ENCODE measurements at places on chromosomes 4 and X.
A peak's percentile ranks its signal among the peaks of the same experiment; 100 is the strongest.

GRCh38 chrX:71636438-71637252, 18.3 kb upstream of the CXCR3 start:
- no peak for DNase-seq

DNA sequence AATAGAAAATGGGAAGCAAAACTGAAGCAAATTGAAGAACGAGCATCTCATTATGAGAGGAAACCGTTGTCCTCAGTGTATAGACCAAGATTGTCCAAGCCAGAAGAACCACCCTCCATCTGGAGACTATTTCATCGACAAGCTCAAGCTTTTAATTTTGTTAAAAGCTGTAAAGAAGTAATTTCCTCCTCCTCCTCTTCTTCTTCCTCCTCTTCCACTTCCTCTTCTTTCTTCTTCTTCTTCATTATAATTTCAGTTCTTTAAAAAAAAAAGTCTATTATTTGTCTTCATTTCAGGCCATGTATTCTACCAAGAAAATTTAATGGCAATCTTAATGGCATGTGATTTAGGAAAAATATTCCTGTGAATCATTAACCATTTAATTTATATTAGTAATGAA, 7.6 kb downstream of the PRIMPOL start:
- no peak for DNase-seq

GRCh38 chr4:7770224-7771050, 169.2 kb downstream of the AFAP1 start:
- DNase-seq: no peak

DNA sequence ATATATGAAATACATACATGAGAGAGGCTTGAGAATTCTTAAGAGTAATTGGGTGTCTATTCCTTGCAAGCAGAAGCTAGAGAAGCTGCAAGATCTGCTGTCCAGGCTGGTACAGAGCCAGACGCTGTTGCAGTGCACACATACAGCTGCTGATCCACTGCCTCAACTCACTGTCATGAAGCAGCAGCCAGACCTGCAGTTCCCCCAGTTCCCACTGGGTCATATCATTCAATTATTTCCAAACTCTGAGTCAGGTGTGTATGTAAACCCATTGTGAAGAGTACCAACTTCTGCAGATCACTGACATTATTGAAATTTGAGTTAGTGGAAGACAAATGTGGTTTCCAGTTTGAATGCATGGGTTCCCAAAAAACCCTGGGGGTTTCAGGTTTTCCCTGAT, 1212.8 kb upstream of the ADGRL3 start:
- DNase-seq: no peak

DNA sequence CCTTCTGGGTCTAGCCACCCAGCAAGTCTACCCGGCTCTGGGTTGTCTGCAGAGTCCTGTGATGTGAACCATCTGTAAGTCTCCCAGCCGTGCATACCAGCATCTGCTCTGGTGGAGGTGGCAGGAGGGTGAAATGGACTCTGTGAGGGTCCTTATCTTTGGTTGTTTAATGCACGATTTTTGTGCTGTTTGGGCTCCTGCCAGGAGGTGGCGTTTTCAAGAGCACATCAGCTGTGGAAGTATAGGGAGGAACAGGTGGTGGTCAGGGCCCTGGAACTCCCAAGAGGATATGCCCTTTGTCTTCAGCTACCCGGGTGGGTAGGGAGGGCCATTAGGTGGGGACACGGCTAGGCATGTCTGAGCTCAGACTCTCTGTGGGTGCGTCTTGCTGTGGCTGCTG, 66.5 kb upstream of the ZFP42 start:
- DNase-seq: no peak

DNA sequence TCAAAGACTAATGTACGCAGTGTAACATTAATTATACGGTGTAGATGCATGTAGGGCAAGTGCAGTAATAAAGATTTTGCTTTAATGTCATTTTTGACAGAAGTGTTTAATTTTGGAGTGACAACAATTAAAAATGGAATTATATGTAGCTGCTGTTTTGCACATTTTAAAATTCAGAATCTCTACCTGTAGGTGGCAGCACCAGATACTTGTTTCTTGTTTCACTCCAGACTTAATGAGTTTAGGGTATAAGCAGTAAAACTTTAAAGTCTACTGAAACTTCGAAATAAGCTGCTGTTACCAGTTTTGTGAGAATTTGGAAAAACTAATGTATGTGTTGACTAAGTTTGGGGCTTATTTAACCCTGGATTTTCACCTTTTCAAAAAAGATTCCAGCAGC, 144.9 kb downstream of the POLA1 start:
- no peak for DNase-seq

GRCh38 chr4:19776929-19777328, 474.8 kb upstream of the SLIT2 start:
- DNase-seq: no peak

GRCh38 chrX:130561930-130562329, 160.1 kb downstream of the RBMX2 start:
- no peak for DNase-seq

- DNase-seq: no peak
Measured at GRCh38 chr4:79609817-79610216, 201.8 kb upstream of the GK2 start.

GRCh38 chrX:4004822-4005221, 291.4 kb upstream of the PRKX start:
- no peak for DNase-seq

- no peak for DNase-seq
Measured at GRCh38 chrX:40021647-40022046, 76.1 kb downstream of the BCOR start.

- no peak for DNase-seq
Measured at GRCh38 chr4:74368596-74368995, 3.7 kb downstream of the EREG start.

DNA sequence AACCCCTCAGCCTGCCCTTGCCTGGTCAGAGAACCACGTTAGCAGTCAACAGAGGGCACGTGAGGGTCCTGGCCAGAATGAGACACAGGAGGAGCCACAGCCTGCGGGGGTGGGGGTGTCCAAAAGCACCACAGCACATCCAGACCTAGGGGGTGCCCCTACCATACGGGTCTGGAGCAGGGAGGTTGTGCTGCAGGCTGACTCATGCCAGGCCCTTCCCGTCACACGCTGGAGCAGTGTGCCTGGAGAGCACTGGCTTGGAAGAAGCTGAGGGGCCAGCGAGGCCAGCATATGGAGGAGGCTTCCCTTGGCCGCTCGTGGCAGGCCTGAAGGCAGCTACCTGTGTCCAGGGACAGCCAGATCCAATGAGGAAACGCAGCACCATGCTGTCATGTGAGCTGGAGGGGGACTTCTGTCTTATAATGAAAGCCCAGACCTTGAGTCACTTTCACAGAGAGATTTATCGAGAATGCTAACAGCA, 1.5 kb upstream of the IRAK1 start:
- no peak for DNase-seq

DNA sequence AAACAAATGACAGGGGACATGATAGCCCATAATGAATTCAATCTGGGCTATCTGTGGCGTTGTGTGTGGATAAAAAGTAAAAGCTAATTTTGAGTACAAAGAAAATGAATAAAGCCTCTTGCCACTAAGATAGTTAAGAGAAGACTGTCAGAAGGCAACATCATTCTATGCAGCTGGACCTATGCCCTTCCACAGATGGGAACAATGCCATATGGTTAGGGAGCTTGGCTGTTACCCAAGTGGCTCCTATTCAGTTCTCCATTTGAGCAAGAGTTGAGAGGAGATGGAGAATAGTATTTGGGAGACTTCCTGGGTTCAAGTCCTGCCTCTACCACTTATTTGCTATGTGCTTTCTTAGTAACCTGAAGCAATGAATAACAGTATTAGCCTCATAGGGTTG, 107.7 kb downstream of the ANXA3 start:
- no peak for DNase-seq

DNA sequence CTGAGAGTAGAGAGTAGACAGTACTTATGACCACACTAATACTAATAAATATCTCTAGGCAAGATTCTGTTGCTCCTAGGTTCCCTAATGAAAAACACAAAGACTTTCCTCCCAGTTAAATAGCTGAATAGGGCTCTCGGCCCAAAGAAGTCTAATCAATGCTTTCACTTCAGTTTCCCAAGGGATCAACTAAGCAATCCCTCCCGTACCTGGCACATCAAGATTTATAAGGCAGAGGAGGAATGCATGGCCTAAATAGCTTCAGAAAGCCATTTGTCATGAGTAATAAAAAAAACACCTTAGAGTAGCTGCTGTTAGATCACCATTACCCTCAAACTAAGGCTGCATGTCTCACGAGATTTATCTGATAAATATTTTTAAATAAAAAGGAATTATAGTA, 56.8 kb upstream of the EXOC1L start:
- no peak for DNase-seq

GRCh38 chr4:105979506-105979905, 84.2 kb downstream of the NPNT start:
- no peak for DNase-seq

GRCh38 chr4:11497972-11498371, 69.3 kb upstream of the HS3ST1 start:
- peak; percentile 55 for DNase-seq

DNA sequence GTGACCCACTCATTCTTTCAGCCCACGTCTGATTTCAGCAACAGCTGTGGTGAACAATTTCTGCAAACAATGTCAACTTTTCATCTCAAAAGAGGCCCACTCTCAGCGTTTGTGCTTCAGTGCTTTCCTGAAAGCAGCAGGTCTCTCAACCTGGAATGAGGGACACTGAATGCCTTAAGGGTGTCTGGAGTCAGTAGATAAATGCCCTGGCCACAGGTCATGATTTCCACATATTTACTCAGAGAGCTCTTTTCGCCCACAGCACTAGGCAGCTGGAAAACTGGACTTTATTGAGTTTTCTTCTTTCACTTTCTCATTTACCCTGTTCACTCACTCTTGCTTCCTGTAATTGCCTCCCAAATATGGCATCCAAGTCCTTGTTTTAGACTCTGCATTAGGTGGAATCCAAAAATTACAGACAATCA, 52.8 kb downstream of the NPFFR2 start:
- DNase-seq: no peak

DNA sequence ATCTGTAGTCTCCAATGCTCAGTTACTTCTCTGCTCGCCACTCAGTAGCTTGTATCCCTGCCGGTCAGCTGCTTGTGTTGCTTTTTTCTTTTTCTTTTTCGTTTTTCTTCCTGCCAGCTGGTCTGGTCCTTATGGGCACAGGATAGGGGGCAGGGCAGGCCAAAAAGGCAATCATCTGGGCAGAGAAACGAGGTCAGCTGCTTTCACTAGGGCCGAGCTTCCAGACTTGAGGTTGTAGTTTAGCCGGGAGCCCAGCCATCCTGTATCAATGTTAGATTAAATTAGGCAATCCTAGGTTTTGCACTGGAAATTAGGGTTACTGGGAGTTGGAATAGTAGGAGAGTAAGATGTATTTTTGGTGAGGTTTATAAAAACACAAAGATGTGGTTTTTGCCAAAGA, 3.4 kb downstream of the ARSF start:
- DNase-seq: no peak

- no peak for DNase-seq
Measured at GRCh38 chr4:1447676-1448588, 41.7 kb upstream of the NKX1-1 start.

DNA sequence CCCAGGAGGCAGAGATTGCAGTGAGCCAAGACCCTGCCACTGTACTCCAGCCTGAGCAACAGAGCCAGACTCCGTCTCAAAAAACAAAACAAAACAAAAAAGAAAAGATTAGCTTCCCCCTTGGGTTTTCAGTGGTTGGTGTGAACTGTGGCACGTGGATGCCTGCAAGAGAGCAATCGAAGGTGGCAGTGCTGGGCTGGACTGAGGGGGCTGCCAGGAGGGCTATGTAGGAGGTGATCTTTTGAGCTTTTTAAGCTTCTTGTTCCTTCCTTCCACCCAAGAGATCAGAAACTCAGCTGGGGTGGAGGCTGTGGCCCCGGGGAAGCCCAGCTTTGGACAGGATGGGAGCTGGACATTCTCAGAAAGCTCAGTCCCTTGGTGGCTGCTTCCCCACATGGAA, 49.6 kb downstream of the PRPS1 start:
- DNase-seq: no peak

GRCh38 chr4:96016634-96017299, 176.9 kb downstream of the PDHA2 start:
- no peak for DNase-seq

DNA sequence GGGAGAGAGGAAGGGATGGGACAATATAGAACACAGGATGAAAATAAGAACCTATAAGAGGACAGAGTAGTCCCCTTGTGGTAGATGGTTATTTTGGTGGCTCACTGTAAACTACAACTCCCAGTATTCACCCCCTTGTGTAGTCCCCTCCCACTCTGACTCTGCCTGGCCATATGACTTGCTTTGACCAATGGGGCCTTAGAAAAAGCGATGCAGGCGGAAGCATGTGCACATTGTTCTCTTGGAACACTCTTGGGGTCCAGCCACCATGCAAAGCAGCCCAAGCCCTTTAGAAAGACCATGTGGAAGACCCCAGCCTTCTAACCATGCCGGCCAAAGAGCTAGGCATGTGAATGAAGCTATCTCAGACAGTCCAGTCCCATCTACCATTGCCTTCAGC, 415.0 kb downstream of the BCOR start:
- DNase-seq: no peak

GRCh38 chr4:172009446-172010230, 196.4 kb downstream of the GALNTL6 start:
- DNase-seq: no peak

- no peak for DNase-seq
Measured at GRCh38 chr4:92970996-92971395, 667.2 kb downstream of the GRID2 start.

GRCh38 chr4:106650701-106651100, 282.1 kb upstream of the GIMD1 start:
- no peak for DNase-seq

DNA sequence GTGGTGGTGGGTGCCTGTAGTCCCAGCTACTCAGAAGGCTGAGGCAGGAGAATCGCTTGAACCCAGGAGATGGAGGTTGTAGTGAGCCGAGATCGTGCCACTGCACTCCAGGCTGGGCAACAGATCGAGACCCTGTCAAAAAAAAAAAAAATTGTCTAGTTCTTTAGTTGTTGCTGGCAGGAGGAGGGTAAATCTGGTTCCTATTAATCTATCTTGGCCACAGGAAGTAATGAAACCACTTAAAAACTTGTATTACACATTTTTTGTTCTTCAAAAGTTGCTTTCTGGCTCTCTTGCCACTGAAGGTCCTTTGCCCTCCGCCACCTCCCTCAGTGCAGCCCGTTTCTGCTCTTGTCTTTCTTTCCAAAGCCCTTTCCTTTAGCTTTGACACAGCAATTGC, 102.9 kb upstream of the ARSJ start:
- no peak for DNase-seq

DNA sequence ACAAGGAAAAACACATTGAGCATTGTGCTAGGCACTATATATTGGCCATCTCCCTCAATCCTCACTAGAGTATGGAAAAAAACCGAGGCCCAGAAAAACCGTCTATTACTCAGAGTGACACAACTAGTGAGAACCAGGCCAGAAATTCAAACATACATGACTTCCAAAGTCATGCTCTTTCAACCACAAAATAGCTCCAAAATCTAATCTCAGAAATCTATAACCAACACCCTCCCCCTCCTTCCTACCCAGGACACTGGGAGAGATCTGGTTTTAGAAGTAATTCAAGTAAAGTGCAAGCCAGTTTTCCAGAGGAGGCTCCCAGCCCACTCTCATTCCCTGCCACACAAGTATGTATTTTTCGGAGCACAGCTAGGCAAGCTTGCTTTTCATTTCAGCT, 7.6 kb downstream of the HS3ST1 start:
- no peak for DNase-seq

All from epithelial cell of prostate (primary cell).